ENCODE measurements at places on chromosomes 6 and 20.

DNA sequence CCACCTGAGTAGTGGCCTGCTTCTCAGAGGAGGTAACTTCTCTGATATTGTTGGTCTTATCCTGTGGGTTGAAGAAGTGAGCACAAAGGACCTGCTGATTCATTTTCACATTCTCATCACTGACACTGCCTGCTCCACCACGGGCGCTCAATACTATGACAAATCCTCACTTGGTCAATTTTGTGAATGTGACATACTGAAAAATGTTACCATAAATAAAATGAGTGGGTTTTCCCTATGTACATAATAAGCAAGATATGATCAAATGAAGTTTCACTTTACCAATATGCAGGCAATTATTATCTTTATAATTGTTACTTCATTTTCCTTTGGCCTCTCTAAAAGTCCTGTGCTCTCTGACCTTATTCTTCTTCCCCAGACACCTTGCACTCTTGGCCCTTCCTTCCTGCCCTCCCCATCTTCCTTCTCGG lies 71.5 kb upstream of the RIPOR2 start:
- peak; percentile 49 for DNase-seq

DNA sequence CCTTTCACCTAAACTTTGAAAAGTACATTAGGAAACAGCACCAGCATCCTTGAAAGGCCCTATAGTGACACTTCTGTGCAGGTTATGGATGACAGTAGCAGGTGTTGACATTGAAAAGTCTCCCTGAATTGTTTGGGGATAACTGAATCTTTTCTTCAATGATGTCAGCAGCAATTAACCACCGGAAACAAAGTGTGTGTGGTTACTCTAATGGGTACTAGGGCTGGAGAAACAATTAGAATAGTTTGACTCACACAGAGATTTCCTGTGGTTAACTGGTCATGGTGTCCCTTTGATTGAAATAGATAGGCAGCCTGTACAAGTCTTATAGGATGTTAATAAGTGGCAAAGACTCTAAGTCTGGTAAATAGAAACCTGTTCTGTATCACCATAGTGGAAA lies 189.1 kb downstream of the TBX18 start:
- DNase-seq, result no peak

DNA sequence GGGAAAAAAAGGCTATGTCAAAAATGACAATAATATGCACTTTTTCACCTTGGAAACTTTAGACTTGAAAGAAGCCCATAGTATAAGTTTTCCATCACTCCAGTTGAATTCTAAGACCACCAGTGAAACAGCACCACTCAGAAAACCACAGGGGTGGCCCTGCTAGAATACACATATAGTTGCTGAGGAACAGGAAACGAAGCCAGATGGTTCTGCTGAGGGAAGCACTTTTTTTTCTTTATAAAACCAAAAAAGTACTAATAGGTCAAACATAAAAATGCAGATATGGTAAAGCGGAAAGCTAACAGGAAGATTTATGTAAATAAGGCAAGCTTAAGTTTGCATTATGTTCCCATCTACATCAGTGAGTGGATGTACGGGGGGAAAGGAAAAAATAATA lies 303.9 kb downstream of the FOXC1 start:
- DNase-seq, result no peak

DNA sequence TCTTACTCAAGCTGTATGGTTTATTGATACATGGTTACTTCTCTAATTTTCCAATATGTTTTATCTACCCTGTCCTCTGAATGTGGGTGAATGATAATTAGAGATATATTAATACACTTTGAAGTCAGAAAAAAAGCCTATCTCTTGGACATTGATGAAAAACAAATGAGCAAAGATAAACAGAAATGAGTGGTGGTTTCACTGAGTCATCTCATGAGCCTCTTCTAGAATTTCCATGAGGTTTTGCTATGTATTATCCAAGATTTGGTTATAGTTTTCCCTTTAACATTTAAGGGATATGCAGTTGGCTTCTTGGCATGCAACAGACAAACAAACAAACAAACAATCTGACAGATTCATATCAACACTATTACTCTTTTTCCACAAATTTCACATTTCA lies 586.8 kb downstream of the RFPL4B start:
- DNase-seq, result no peak

DNA sequence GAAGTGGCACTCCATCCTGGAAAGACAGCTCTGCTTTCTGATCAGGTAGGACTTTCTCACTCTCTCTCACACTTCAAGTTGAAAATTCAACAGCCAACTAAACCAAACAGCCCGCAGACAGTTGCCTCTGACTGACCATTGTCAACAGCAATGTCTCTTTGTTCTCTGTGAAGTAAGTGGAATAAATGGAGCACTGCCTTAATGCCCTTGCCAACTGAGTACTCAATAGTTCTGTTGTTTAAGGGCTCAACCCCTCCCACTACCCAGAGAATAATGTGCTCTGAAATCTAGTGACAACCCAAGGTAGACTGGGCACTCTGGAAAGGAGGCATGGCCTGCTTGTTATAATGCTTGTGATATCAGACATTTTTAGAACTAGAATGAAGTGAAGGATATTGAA lies 16.8 kb upstream of the BCLAF1 start:
- no peak for DNase-seq

DNA sequence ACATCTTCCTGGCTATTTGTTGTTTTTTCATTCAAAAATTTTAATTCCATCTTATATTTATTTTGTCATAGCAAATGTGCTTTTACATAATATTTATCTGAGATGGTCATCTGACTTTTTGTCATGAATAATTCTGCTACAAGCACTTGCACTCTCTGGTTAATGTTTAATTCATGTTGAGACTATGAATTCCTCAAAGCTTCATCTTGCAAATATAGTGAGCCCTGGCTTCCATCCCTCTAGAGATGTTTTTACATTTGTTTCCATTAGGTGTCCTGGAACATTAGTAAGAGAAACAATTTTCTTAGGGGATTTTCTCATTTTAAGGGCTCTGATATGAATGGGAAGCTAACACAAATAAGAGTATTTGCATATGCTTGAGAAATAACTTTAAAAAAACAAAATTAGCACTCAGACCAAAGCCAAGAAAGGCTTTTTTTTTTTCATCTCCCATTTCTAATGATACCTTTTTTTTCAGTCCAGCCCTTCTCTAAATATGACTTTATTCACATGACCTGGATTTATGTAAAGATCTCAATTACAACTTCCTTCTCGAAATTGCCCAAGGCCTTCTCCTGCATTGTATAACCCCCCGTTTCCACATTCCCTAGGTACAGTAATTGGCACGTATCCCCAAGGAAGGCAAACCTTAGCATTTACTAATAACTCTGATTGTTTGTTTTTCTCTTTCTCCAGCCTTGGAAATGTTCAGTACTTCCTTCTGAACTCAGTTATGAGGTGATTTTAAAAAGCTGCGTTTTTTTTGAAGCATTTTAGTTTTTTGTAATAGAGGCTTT lies 797.0 kb upstream of the GJE1 start:
- DNase-seq, result no peak

GRCh38 chr6:48777411-48777810 lies 666.4 kb upstream of the PTCHD4 start:
- DNase-seq, result no peak

- DNase-seq, result no peak
Observed at GRCh38 chr20:53657732-53658131, 64.1 kb upstream of the ZNF217 start.

GRCh38 chr6:43766500-43766853 lies 3.5 kb upstream of the VEGFA start:
- no peak for DNase-seq

DNA sequence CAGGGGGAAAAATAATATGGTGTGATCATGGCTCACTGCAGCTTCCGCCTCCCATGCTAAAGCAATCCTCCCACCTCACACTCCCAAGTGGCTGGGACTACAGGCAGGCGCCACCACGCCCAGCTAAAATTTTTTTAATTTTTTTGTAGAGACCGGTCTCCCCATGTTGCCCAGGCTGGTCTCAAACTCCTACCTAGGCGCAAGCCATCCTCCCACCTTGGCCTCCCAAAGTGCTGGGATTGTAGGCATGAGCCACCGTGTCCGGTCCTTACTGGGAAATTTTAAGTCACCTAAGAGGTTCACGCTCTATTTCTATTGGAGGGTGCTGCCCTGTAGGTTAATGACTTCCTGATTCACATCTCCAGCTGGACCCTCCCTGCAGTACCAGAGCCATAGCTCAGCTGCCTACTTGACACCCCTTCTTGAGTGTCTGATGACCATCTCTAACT lies 626 bp upstream of the CDK5RAP1 start:
- no peak for DNase-seq

GRCh38 chr6:151702851-151703658 lies 104.4 kb upstream of the ESR1 start:
- DNase-seq, result peak; percentile 12

DNA sequence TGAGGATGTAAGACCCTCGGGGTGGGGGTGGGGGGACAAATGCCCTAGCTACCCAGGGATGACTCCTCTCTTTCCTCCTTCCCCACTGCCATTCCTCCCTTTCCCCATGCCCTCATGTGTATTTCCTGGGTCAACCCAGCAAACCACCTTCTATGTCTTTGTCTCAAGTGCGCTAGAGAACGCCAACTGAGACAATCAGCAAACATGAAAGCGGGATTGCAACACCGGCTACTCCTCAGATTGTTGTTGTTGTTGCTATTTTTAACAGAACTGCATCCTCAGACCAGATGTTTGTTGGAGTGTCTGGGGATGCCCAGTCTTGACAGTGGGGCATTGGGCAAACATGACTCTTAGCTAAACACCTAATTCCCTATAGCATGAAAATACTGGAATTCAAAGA lies 39.3 kb upstream of the HIVEP1 start:
- no peak for DNase-seq

DNA sequence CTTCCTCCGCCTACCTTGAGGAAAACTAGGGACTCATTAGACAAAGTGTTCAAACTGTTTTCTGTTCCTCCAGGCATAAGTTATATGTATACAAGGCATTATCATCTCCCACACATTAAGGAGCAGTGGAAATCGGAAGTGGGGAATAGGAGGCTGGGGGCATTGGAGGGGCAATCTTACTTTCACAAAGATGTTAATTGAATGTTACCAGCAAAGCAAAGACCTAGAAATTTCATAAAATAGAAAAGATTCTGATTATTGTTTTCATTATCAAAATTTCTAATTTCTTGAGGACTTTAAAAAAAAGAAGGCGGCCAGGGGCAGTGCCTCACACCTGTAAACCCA lies 501.7 kb upstream of the JARID2 start:
- DNase-seq, result no peak

DNA sequence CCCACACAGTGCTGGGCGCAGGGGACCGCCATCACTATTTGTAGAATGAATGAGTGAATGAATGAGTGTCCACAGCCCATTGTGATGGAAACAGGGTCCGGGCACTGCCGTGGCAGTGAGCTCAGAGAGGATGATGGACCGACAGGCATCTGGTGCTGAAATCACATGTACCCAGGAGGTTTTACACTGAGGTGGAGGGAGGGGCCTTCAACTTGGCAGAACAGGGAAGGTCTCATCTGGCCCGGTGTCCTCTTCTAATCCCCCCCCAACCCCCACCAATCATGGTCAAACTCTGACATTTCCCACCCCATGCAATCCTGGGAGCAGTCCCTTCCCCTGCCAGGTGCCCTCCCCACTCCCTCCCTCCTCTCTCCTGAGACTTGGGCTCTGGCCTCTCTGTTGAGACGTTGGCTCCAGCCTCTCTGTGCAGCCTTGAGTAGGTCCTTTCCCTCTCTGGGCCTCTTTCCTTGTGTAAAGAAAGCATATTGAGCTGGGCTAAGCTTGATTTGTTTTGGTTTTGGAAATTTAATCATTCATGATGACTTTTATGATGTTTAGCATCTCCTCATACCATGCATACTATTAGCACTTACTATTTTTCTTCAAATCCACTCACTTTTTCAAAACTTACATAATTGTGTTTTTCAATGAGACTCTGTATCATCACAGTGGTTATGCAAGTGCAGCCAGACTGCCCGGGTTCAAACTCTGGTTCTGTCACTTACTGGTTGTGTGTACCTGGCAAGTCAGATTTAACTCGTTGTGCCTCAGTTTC lies 10.8 kb downstream of the KIAA1755 start:
- no peak for DNase-seq

DNA sequence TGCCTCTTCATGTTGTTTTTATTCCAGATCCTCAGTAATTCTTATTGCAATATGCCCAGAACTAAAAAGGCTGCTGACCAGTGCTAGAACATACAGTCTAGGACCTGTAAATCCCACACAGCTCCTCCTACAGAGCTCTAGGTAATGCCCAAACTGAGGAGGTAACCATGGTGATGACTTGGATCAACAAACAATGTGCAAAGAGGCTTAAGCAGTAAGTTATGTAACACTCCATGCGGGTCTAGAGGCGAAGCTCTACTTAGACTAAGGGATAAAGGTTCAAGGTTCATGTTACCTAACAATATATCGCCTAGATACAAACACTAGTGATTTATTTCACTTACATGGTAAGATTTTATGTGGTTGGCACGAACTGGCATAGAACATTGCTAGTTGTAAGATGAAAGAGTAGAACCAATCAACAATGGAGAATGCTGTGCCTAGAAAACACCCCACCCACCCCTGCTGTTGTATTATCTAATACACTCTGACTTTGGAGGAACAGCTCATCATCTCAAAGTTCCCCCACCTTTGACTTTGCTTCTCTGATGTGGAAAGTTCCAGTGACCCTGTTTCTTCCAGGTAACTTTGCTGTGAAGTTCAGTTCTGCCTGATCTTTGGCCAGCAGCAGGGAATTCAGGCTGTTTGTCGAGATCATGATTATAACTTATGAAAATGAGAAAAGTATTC lies 242.4 kb downstream of the ALDH8A1 start:
- DNase-seq, result no peak

DNA sequence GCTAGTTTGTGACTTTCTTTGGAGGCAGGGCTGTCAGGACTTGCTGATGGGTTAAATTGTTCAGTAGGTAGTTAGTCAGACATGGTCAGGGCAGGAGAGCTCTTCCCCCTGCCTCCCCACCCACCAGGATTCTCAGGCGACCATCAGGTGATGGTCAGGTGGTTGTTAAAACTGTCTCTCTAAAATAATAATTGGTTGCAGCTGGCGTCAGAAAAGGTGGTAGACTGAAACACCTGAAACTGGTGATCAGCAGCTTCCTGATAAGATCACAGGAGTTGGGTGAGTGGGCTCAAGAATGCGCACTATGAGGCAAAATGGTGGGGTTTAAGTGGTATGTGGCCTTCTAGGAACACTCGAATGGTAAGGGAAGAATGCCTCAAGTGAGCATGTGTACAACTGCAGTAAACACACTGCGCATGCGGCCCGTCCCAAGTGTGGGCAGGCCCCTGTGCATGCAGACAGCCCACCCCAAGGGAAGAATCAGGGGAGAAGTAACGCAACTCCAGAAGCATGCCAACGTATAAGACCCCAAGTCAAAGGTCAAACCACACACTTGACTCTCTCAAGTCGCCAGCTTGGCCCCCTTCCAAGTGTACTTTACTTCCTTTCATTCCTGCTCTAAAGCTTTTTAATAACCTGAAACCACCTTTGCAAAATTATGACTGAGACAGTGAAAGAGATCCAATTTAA lies 7.9 kb upstream of the BLCAP start:
- no peak for DNase-seq

- DNase-seq, result no peak
Observed at GRCh38 chr20:34705008-34705396, 858 bp downstream of the TP53INP2 start.

Data from CD4-positive, alpha-beta T cell treated with Interleukin-1 beta for 1 hour (primary cell).